ENCODE measurements at places on chromosomes 2 and 18. TPM values are rescaled to one million over a fixed set of nuclear protein-coding genes. Genes with fewer than 3 reads are reported as not detected.

RNU2-63P gene
- total RNA-seq: not detected

DNA sequence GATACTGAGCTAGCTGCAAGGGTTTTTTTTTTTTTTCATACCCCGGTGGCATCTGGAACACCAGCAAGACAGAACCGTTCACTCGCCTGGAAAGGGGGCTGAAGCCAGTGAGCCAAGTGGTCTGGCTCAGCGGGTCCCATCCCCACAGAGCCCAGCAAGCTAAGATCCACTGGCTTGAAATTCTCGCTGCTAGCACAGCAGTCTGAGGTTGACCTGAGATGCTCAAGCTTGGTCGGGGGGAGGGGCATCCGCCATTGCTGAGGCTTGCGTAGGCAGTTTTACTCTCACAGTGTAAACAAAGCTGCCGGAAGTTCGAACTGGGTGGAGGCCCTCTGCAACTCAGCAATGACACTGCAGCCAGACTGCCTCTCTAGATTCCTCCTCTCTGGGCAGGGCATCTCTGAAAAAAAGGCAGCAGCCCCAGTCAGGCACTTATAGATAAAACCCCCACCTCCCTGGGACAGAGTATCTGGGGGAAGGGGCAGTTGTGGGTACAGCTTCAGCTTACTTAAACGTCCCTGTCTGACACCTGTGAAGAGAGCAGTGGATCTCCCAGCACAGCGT lies 5.1 kb upstream of the MIB1 start:
- no peaks in the 10 kb centered on the region for H3K36me3 ChIP-seq
- H3K4me3 ChIP-seq: no peak overlapping the region
- H3K4me1 ChIP-seq: peaks cover 6% of the 10 kb centered on the region
- no peaks in the 10 kb centered on the region for H3K27me3 ChIP-seq

- H3K36me3 ChIP-seq: no peaks in the 10 kb centered on the region
- H3K27ac ChIP-seq: no peak overlapping the region
- no peak overlapping the region for H3K4me3 ChIP-seq
- H3K4me1 ChIP-seq: peaks cover 9% of the 10 kb centered on the region
- no peak for DNase-seq
- H3K27me3 ChIP-seq: no peaks in the 10 kb centered on the region
These were observed 30.5 kb downstream of the ZNF516 start for GRCh38 chr18:76464281-76465259.

DNA sequence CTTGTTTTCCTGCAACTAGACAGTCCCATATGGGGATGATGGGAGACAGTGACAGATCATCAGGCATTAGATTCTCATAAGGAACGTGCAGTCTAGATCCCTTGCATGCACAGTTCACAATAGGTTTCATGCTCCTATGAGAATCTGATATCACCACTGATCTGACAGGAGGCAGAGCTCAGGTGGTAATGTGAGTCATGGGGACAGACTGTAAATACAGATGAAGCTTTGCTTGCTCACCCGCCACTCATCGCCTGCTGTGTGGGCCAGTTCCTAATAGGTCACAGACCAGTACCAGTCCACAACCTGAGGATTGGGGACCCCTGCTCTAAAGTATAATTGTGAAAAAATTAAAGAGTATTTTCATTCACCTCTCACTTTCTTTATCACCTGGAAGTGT lies 23.6 kb upstream of the RAB1A start:
- H3K4me1 ChIP-seq: no peaks in the 10 kb centered on the region
- DNase-seq: no peak
- no peaks in the 10 kb centered on the region for H3K36me3 ChIP-seq
- no peak overlapping the region for H3K27ac ChIP-seq
- no peaks in the 10 kb centered on the region for H3K27me3 ChIP-seq
- no peak overlapping the region for H3K4me3 ChIP-seq

- peak; percentile 53 for DNase-seq
- H3K36me3 ChIP-seq: no peaks in the 10 kb centered on the region
- no peaks in the 10 kb centered on the region for H3K27me3 ChIP-seq
- H3K4me1 ChIP-seq: no peaks in the 10 kb centered on the region
- no peak overlapping the region for H3K4me3 ChIP-seq
These were observed 40.8 kb upstream of the RPRM start for GRCh38 chr2:153519257-153519875.

GPR55 gene
- not detected for total RNA-seq

- no peak overlapping the region for H3K27ac ChIP-seq
- DNase-seq: no peak
- H3K27me3 ChIP-seq: no peaks in the 10 kb centered on the region
- peaks cover 13% of the 10 kb centered on the region for H3K4me1 ChIP-seq
These were observed 1.5 kb downstream of the TRMT61B start for GRCh38 chr2:28868611-28869010.

GRCh38 chr2:38446906-38447561 lies 70.0 kb upstream of the ATL2 start:
- H3K27me3 ChIP-seq: no peaks in the 10 kb centered on the region
- H3K4me1 ChIP-seq: peaks cover 36% of the 10 kb centered on the region
- H3K4me3 ChIP-seq: no peak overlapping the region

DNA sequence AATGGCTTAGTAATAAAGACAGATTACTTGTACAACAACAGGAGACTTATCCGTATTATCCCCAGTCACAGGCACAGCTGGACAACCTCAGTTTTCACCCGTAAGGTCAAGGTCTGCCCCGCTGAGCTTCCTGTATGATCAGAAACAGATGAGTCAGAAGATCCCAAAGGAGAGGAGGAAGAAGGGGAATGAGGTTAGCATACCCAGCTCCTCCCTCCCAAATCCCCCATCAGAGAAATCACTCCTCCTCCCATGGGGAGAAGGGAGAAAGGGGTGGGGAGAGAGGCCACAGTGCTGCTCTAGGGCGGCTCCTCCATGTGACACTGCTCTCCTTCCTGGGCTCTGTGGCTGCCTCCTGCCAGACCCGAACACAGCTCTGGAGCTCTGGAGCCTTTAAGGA lies 53.8 kb upstream of the SPTBN1 start:
- no peaks in the 10 kb centered on the region for H3K4me1 ChIP-seq
- no peaks in the 10 kb centered on the region for H3K27me3 ChIP-seq
- no peak overlapping the region for H3K4me3 ChIP-seq

NRP2 gene
- 62.5 TPM for total RNA-seq

ARHGEF4 gene
- total RNA-seq: 24.3 TPM

RPRM gene
- not detected for total RNA-seq

MYOM1 gene
- 3.1 TPM for total RNA-seq

GRCh38 chr2:36562240-36562639 lies 35.7 kb downstream of the FEZ2 start:
- peak overlapping the region; percentile 52 for H3K27ac ChIP-seq
- DNase-seq: no peak
- H3K4me1 ChIP-seq: peaks cover 12% of the 10 kb centered on the region
- no peak overlapping the region for H3K4me3 ChIP-seq

DNA sequence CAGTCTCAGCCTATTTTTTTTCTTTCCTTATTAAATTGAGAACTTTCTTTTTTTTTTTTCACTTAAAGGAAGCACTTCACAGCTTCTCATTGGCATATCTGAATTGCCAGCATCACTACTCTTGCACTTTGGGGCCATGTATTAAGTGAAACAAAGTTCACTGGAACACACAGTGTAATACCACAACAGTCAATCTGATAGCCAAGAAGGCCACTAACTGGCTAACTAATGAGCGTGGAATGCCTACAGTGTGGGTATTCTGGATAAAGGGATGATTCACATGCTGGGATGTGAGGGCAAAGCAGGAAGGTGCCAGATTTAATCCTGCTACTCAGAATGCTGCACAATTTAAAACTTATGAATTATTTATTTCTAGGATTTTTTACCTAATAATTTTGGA lies 11.7 kb upstream of the C18orf63 start:
- no peaks in the 10 kb centered on the region for H3K27me3 ChIP-seq
- H3K27ac ChIP-seq: no peak overlapping the region
- H3K4me1 ChIP-seq: no peaks in the 10 kb centered on the region
- H3K36me3 ChIP-seq: no peaks in the 10 kb centered on the region
- no peak for DNase-seq
- no peak overlapping the region for H3K4me3 ChIP-seq

TMEM163 gene
- total RNA-seq: 0.67 TPM

DNA sequence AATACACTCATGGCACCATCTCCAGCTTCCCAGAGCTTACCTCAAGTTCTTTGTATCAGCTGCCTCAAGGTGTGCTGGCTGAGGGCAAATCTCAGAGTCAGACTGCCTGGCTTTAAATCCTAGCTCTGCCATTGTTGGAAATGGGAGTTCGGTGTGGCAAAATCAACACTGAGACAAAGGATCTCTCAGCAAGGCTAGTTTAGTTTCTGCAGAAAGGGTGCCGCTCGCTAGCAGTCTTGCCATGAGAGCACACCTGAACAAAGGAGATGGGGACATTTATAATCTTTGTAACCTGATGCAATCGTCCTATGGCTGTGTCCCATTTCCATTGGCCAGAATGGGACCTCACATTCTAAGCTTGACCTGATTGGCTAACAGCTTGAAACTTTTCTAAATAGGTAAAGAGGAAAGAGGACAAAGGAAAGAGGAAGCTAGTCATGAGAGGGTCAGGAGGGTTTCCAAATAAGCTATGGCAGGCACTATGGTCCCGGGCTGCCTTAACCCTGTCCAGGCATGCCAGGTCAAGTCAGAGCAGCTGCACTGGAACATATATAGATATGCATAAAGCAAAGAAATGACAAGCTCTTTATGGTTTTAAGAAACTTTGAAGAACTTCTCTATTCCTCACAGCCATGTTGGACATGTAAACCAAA lies 4.3 kb upstream of the UBE2F start:
- peaks cover under 1% of the 10 kb centered on the region for H3K4me1 ChIP-seq
- no peaks in the 10 kb centered on the region for H3K36me3 ChIP-seq
- H3K27me3 ChIP-seq: no peaks in the 10 kb centered on the region
- DNase-seq: no peak

ZNF892 gene
- 10.5 TPM for total RNA-seq

DNA sequence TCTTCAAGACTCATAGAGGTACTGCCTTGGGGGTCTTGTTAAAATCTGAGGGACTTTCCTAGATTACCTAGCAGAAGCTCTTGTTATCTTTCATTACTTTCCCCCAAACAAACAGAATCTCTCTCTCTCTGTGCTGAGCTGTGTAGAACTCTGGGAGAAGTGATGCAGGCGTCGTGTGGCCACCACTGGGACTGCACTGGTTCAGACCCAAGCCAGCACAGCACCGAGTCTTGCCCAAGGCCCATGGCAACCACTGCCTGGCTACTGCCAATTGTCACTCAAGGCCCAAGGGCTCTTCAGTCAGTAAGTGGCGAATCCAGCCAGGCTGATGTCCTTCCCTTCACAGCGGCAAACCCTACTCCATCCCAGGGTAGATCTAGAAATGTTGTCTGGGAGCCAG lies 28.6 kb downstream of the PPP1R1C start:
- H3K27ac ChIP-seq: no peak overlapping the region
- no peak overlapping the region for H3K4me3 ChIP-seq
- H3K36me3 ChIP-seq: no peaks in the 10 kb centered on the region
- no peak for DNase-seq
- no peaks in the 10 kb centered on the region for H3K4me1 ChIP-seq

DNA sequence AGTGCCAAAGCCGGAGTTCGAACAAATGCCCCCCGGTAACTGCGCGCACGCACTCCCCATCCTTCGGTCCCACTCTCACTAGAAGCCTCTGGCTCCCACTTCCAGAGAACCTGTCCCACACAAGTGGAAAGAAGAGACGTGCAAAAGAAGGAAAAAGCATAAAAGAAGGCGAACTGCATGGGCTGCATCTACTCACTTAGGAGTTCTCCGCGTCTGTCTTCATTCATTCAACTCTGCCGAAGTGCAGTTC lies 312 bp downstream of the NR4A2 start:
- no peak overlapping the region for H3K4me3 ChIP-seq
- peaks cover 7% of the 10 kb centered on the region for H3K4me1 ChIP-seq
- peak overlapping the region; percentile 100 for H3K27ac ChIP-seq
- H3K27me3 ChIP-seq: no peaks in the 10 kb centered on the region

LRPPRC gene
- 79.3 TPM for total RNA-seq

DNA sequence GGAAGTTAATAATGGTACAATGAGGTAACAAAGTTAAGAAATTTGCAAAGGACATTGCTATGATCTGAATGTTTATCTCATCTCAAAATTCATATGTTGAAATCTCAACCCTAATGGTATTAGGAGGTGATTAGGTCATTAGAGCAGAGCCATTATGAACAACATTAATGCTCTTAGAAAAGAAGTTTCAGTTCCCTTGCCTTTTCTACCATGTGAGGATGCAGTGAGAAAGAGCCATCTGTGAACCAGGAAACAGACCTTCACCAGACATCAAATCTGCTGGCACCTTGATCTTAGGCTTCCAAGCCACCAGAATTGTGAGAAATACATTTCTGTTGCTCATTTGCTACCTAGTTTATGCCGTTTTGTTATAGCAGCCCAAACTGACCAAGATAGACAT lies 757.6 kb downstream of the NR4A2 start:
- H3K36me3 ChIP-seq: no peaks in the 10 kb centered on the region
- no peak overlapping the region for H3K27ac ChIP-seq
- H3K4me1 ChIP-seq: no peaks in the 10 kb centered on the region
- DNase-seq: no peak

DNA sequence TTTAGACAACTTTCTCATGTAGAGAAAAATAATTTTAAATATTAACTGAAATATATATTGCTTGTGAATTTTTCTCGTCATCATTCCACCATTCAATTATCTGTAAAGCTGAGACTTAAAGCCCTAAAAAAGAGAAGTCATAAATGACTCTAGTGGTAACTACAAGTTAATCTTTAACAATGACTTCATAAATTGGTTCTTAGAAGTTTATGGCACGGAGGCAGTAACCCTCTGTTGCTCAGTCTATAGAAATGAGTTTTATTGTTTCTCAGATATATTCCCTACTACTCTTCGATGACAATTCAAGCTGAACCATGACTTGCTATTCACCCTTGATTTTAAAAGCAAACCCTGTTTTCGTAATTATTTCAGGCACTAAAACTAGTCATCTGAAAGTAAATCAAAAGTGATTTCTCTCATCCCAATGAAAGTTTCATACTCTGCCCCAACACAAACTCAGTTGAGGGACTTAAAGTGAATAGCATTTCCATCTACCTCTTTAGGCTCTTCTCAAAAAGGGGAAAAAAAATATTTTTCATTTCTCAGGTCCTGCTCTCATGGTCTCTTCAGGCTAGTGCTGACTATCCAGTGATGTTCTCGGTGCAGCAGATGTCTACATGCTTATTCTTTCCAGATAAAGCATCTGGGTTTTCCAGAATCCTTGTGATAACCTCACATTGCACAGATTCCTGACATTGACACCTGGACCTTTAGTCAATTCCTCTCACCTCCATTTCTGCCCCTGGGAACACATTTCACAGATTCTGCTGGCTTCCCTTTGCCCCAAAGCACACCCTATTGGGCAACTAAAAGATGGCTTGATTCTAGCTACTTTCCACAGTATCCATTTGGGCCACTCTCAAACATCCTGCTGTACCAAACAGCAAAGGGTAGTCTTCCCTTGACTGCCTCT lies 207.8 kb upstream of the LRATD1 start:
- no peaks in the 10 kb centered on the region for H3K4me1 ChIP-seq
- no peak overlapping the region for H3K27ac ChIP-seq
- no peaks in the 10 kb centered on the region for H3K27me3 ChIP-seq

GRCh38 chr18:57881818-57882413 lies 78.8 kb upstream of the ATP8B1 start:
- no peaks in the 10 kb centered on the region for H3K36me3 ChIP-seq
- peak; percentile 67 for DNase-seq
- no peaks in the 10 kb centered on the region for H3K4me1 ChIP-seq
- H3K27ac ChIP-seq: no peak overlapping the region
- H3K27me3 ChIP-seq: no peaks in the 10 kb centered on the region
- H3K4me3 ChIP-seq: no peak overlapping the region

ZNF407 gene
- 28.6 TPM for total RNA-seq
